ENCODE measurements at places on chromosomes 3 and 15.

GRCh38 chr3:171711461-171712170 lies 98.7 kb downstream of the PLD1 start:
- DNase-seq: no peak

DNA sequence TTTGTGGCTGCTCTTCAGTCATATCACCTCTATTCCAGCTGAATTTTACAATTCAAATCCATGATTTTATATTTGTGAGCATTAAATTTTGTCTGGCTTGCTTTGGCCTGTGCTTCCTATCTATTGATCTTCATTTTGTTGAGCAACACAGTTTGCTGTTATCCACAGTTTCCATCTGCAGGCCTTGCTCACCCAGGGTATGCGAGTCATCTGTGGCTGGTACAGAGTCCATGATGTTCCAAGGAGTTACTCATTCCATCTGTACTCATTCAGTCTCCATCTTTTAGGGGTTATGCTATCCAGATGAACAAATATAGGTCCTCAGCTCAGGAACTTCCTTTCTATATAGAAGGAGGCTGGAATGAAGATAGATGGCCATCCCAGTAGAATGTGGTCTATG lies 70.1 kb upstream of the CCK start:
- no peak for DNase-seq

DNA sequence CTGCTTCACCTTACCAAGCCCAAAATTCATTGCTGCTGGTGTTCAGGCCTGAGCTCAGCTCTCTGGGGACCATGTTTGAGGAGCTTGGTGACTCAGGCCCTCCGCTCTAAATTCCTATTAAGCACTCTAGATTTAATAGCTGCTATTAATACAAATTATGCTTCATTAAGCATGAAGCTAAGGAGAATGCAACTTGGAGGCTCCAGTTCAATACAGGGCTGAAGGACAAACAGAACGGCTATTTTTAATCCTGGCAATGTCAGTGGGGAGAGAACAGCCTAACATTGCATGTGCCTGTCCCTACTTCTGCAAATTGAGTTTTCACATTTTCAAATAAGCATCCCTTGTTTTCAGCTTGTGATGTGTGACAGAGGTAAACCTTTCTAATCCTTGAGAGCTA lies 80.1 kb upstream of the TRIM42 start:
- no peak for DNase-seq

GRCh38 chr3:77682162-77682561 lies 642.3 kb downstream of the ROBO2 start:
- DNase-seq: no peak

DNA sequence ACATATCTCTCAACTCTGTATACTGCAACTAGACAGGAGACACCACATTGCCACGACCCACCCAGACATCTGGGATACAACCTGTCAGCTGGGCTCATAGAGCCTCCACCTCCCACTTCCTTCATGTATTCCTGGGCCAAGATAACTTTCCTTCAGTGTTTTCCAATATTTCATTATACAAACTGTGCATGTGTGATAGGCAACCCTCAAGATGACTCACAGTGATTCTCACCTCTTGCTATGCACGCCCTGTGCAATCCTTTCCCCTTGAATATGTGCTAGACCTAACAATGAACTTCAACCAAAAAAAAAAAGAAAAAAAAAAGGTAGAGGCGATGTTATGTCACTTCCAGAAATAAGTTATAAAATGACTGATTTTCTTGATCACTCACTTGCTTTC lies 138.0 kb upstream of the ALCAM start:
- DNase-seq: no peak

DNA sequence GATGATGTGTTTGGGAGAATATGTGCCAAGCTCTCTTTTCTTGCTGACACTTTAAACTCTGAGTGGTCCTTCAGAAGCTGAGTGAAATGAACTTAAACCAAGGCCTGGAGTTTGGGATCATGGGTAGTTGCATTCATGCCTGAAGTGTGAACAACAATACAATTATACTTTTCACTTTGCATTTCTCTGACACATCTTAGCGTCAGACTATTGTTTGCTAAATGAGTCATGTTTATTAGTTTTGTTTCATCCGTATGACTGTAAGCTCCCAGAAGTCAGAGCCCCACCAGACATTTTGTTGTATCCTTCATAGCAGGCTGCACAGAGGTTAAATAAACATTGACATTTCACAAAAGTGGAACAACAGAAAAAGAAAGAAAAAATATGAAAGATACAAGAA lies 542.6 kb downstream of the TUSC7 start:
- DNase-seq: no peak

DNA sequence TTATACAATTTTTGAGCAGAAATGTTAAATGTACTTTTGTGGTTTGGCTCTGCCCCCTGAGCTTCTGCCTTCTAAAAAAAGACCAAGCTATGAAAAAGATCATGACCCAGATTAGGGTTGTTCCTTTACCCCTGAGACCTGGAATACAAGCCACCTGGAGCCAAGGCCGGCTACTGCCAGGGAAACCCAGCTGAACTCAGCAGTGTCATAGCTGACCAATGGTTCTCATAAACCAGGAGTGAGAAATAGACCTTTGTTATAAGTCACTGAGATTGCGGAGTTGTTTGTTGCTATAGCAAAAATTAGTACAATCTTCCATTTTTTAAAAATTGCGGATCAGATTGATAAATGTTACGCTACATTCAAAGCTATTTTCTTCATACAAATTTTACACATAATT lies 1261.7 kb downstream of the ROBO1 start:
- DNase-seq: no peak
